NCI-H1694 treated with DMSO at 0.1 percent for 48 hours (cell line): ENCODE measurements at places on chromosomes 3 and 15.

- DNase-seq = peak; percentile 17
These were observed 51.4 kb downstream of the FAM43A start for GRCh38 chr3:194736896-194737600.

DNA sequence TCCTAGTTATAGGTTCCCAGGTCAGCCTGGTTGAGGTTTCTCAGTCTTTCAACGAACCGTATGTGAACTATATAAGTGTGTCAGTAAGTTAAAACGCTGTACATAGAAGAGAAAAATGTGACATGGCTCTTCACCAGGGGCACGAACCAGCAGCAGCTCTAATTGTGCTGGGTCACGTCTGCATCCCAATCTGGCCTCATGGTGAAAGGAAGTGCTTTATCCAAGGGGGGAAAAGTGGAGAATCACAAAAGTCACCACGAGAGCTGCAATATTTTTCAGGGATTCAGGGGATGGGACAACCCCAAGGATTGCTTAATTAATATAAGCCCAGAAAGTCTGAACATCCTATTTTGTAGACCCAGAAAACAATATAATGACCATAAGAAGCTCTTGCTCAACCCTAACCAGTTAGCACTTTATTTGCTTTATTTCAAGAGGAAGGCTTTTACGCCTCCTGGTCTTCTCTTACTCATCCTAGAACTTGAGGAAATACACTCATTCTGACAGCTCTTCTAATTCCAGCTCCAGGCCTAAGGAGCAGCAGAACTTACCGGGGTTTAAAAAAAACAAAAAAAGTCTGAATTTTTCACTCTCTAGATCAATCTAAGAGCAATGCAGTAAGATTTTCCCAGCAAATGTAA lies 16.5 kb downstream of the ANXA2 start:
- DNase-seq = no peak

DNA sequence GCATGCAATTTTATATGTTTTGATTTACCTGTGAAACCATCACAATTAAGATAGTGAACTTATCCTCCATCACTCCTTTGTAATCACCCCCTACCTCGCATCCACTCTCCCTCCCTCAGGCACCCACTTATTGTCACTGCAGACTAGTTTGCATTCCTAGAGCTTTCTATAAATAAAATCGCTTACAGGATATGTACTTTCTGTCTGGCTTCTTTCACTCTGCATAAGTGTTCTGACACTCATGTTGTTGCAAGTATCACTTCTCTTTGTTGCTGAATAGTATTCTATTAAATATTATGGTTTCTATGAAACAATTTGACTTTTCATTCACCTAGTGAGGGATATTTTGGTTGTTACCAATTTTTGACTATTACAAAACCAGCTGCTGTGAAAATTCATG lies 139.3 kb downstream of the RSRC1 start:
- DNase-seq = no peak

GRCh38 chr15:60704129-60704528 lies 225.2 kb upstream of the ICE2 start:
- DNase-seq = no peak

- DNase-seq = no peak
These were observed 410.4 kb upstream of the RORA start for GRCh38 chr15:61639491-61639890.

DNA sequence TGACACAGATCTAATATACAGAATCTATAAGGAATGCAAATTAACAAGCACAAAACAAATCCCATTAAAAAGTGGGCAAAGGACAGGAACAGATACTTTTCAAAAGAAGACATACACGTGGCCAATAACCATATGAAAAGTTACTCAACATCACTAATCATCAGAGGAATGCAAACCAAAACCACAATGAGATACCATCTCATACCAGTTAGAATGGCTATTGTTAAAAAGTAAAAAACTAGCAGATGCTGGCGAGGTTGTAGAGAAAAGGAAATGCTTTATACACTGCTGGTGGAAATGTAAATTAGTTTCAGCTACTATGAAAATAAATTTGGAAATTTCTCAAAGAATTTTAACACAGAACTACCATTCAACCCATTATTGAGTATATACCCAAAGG lies 50.7 kb downstream of the ADAMTS17 start:
- DNase-seq = no peak

GRCh38 chr3:145395421-145395820 lies 765.6 kb downstream of the PLOD2 start:
- DNase-seq = no peak

DNA sequence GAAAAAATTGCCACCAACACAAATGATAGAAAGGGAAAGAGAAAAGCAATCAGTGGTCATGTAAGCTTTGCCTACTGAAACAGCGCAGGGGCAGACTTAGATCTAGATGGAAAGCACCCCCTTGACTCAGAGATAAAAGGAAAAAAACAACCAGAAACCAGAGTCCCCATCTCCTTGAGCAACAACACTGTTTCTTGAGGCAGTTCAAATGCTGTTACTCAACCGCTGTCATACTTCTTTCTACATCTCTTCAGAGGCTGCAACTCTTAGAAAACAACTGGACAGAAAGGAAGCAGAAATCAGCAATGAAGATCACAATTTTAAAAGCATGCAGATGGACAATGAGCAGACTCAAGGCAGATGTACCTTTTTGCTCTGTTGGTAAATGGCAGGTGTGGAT lies 36.5 kb downstream of the FSIP1 start:
- DNase-seq = no peak

GRCh38 chr3:154458560-154458959 lies 28.6 kb upstream of the GPR149 start:
- no peak for DNase-seq
